ENCODE measurements at places on chromosomes 12 and 14.

GRCh38 chr12:78034025-78034424 is 203.3 kb downstream of the NAV3 start:
- DNase-seq = no peak

GRCh38 chr14:101559624-101560533 is 1.4 kb upstream of the DIO3 start:
- no peak for DNase-seq

DNA sequence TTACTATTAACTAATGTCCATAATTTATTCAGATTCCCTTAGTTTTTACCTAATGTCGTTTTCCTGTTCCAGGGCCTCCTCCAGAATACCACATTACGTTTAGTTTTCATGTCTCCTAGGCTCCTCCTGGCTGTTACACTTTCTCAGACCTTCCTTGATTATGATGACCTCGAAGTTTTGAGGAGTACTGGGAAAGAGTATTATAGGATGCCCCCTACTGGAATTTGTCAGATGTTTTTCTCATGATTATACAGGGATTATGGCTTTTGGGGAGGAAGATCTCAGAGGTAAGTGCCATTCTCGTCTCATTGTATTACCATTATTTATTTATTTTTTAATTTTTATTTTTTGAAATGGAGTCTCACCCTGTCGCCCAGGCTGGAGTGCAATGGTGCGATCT is 17.7 kb upstream of the C1S start:
- DNase-seq = no peak

- no peak for DNase-seq
These were observed 40.4 kb upstream of the NCOR2 start for GRCh38 chr12:124607681-124608425.

GRCh38 chr12:101117842-101118241 is 92.2 kb downstream of the SLC5A8 start:
- no peak for DNase-seq

DNA sequence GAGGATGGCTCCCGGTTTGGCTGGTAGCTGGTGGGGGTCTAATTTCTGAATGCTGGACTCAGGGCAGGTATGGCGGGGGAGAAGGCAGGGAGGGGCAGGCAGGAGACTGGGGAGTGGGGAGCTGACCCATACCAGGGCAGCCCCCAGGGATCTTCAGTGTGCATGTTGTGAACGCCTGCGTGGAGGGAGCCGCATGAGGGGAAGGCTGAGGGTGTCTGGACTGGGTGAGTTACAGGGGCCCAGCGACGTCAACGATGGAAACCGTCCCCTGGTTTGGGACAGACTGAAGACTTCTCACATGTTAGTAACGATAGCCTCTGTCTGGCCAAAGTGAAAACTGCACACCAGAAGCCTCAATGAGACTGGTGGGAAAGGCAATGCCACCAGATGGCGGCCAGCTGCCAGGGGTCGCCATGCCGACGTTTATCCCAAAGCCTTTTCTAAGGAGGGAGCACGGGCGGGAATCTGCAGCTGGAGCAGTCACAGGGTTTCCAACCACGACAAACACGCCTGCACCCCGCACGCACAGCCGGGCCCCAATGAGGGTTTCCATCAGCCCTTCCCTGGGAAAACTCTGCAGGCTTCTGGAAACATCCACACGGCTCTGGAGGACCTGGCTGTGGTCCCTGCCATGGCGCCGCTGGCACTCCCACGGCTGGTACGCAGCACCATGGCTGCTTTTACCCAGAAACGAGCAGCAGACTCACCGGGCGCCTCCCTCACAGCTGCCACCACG is 14.0 kb downstream of the PGAM5 start:
- DNase-seq = no peak

- no peak for DNase-seq
These were observed 480.4 kb downstream of the DIO2 start for GRCh38 chr14:79730953-79731352.

DNA sequence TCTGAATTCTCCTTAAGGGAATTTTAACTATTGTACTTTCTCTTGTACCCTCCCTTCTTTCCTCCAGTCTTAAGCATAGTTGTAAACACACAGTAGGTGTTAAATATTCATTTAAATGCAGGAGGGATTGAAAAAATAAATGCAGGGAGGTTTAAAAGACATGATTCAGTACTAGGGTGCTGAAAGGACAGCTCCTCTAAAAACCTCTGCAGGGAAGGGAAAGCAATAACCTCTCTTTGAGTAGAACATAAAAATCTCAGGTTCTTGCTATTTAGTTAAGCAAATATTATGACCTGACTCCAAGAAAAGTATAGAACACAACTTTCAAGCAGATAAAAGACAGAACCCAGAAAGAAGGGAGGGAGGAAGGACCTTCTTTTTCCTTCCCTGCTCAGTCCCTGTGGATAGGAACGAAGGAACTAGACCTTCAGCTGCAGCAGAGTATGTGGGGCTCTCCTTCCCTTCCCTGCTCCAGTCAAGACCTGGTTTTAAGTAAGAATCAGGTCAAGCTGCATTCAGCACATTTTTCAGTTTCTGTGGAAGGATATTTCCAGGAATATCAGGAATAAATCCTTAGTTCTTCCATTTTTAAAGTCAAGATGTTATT is 4.7 kb downstream of the MAP3K9 start:
- no peak for DNase-seq

- no peak for DNase-seq
These were observed 127.0 kb downstream of the APAF1 start for GRCh38 chr12:98771811-98772752.

GRCh38 chr12:21476949-21477348 is 24.5 kb downstream of the RECQL start:
- DNase-seq = no peak

DNA sequence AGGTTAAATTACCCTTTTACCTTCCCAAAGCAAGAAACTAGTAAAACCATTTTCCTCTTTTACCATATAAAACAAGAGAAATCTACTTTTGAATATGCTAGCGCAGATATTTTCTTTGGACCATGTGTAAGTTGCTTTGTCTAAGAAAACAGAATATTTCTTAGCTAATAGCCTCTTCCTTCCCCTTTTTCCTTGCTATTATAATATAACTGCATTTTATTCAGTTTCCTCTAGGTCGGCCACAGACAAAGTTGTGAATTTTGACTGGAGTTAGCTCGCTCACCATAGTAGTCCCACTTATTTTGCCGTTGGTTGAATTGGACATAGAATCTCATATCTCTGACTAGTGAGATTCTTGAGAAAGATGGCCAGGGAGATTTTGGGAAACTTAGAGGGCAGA is 115.6 kb downstream of the PLEKHA5 start:
- DNase-seq = no peak

DNA sequence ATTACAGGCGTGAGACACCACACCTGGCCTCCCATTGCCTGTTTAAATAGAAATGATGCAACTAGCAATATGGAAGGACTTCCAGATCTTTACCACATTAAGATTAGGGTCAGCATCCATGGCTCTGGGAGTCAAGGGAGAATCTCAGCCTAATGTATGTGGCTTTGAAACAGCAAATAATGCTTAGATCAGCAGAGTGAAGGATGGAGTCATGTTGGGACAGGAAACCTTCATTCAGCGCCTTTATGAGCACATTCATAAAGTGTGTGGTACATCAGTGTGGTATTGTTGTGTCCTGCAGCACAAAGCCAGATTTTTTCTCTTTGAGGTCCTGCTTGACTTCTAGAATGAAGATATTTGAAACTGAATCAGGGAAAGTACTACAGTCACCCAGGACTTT is 15.3 kb upstream of the SPSB2 start:
- no peak for DNase-seq

- DNase-seq = no peak
These were observed 84.0 kb downstream of the LRRC9 start for GRCh38 chr14:60003991-60004390.

DNA sequence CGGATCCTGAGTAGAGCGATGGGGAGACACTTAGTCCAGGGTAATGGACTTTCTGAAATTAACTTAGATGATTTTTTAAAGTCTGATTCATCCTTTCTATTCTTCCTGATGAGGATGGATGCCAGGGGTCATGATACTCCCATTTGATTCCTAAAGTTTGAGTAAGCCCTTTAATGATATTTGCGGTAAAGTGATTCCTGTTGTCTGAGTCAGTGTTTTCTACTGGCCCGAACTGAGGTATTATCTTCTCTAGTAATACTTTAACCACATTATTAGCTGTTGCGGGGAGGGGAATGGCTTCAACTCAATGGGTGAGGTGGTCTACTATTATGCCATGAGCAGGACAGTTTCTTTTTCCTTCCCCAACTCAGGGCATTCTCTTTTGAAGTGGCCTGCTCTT is 111.6 kb downstream of the RIN3 start:
- DNase-seq = no peak

- DNase-seq = no peak
These were observed 89.9 kb downstream of the SLC24A4 start for GRCh38 chr14:92412912-92413311.

GRCh38 chr12:63036216-63036973 is 101.4 kb upstream of the PPM1H start:
- no peak for DNase-seq

- no peak for DNase-seq
These were observed 35.0 kb downstream of the GNPTAB start for GRCh38 chr12:101795786-101796185.

- DNase-seq = no peak
These were observed at the start of gene SP7 for GRCh38 chr12:53336181-53336681. Gene SP7, minus strand, starts transcription at chr12:53336354. Its CDS starts 708 bp downstream, at chr12:53335646.

- no peak for DNase-seq
These were observed 18.3 kb upstream of the SERPINA4 start for GRCh38 chr14:94542811-94543440.

GRCh38 chr14:44528180-44528579 is 21.1 kb upstream of the FSCB start:
- no peak for DNase-seq

GRCh38 chr12:72957454-72957853 is 685.3 kb downstream of the TRHDE start:
- no peak for DNase-seq

GRCh38 chr14:90137807-90138206 is 76.0 kb downstream of the KCNK13 start:
- no peak for DNase-seq

GRCh38 chr14:35741345-35742031 is 67.6 kb downstream of the RALGAPA1 start:
- DNase-seq = no peak

- no peak for DNase-seq
These were observed 219.6 kb downstream of the CCDC91 start for GRCh38 chr12:28409892-28410291.

- DNase-seq = no peak
These were observed 5.6 kb downstream of the ATP2A2 start for GRCh38 chr12:110286623-110287022.

All from substantia nigra (tissue), 51 donors.